ENCODE measurements at places on chromosomes 12 and 14.

GRCh38 chr12:95940514-95940913 is 1.9 kb downstream of the CCDC38 start:
- DNase-seq = no peak

- no peak for DNase-seq
Measured at GRCh38 chr12:131432532-131433260, 278.2 kb upstream of the SFSWAP start.

GRCh38 chr14:89697281-89698060 is 257.1 kb downstream of the EFCAB11 start:
- DNase-seq = no peak

- DNase-seq = no peak
Measured at GRCh38 chr14:22071006-22071405, 397.4 kb upstream of the OR4E1 start.

- DNase-seq = no peak
Measured at GRCh38 chr14:85577543-85578114, 47.7 kb downstream of the FLRT2 start.

DNA sequence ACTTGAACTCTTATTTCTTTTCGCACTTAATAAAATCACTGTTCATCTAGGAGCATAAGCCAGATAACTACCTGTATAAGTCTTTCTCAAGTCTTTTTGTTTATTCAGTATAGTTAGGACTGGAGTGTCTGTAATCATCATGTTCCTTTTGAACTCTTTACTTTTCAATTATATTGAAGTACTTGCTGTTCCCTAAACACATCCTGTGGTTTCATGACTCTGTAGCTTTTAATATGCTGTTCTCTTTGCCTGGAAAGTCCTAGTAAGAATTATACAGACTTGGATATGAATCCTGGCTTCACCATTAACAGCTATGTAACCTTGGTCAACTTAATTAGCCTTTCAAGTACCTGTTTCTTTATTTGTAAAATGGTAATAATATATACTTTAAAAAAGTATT is 88.2 kb downstream of the CCDC91 start:
- no peak for DNase-seq

- no peak for DNase-seq
Measured at GRCh38 chr12:127241072-127241817, 1025.7 kb upstream of the TMEM132C start.
